ENCODE measurements at places on chromosomes 1 and 21. TPM values are rescaled to one million over a fixed set of nuclear protein-coding genes. Genes with fewer than 3 reads are reported as not detected.

The ST6GALNAC3 gene
- total RNA-seq = 3.4 TPM

The PFKL gene
- total RNA-seq = 42.5 TPM

GRCh38 chr1:25006770-25007169, 76.7 kb upstream of the RUNX3 start:
- H3K4me1 ChIP-seq = no peaks in the 10 kb centered on the region
- no peak for DNase-seq
- H3K4me3 ChIP-seq = no peak overlapping the region
- H3K27ac ChIP-seq = no peak overlapping the region
- peaks cover 6% of the 10 kb centered on the region for H3K27me3 ChIP-seq
- H3K36me3 ChIP-seq = no peaks in the 10 kb centered on the region

The DDAH1 gene
- 16.1 TPM for total RNA-seq

- no peak for DNase-seq
- H3K4me3 ChIP-seq = no peak overlapping the region
- H3K4me1 ChIP-seq = no peaks in the 10 kb centered on the region
Observed at GRCh38 chr21:19326531-19327319, 923.1 kb upstream of the TMPRSS15 start.

DNA sequence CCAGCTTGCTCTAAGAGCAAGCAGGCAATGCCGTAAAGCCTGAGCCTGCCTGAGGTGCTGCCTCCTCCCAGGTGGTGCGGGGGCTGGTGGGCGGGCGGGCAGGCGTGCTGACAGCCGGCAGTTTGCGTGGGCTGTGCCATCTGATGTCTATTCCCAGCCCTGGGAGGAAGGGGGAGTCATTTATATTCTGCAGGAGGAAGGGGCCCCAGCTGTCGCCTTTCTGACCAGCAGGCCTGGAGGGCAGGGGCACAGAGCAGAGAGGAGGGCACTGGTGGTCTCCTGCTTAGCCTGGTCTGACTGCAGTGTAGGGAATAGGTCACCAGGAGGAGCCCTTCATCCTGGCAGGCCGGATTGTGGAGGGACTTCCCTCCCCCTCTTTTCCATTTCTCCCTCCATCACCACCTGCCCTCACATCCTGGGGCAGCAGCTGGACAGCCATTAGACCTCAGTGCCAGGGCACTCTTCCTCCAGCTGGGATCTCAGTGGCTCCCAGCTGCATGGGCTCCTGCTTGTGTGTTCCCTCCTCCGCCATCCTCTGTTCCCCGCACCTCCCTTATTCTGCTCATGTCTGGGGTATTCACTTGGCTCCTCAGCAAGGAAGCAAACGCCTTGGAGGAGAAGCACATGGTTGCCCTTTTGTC, 4.4 kb downstream of the CYB561D1 start:
- H3K36me3 ChIP-seq = no peaks in the 10 kb centered on the region
- H3K27me3 ChIP-seq = no peaks in the 10 kb centered on the region
- H3K27ac ChIP-seq = no peak overlapping the region

DNA sequence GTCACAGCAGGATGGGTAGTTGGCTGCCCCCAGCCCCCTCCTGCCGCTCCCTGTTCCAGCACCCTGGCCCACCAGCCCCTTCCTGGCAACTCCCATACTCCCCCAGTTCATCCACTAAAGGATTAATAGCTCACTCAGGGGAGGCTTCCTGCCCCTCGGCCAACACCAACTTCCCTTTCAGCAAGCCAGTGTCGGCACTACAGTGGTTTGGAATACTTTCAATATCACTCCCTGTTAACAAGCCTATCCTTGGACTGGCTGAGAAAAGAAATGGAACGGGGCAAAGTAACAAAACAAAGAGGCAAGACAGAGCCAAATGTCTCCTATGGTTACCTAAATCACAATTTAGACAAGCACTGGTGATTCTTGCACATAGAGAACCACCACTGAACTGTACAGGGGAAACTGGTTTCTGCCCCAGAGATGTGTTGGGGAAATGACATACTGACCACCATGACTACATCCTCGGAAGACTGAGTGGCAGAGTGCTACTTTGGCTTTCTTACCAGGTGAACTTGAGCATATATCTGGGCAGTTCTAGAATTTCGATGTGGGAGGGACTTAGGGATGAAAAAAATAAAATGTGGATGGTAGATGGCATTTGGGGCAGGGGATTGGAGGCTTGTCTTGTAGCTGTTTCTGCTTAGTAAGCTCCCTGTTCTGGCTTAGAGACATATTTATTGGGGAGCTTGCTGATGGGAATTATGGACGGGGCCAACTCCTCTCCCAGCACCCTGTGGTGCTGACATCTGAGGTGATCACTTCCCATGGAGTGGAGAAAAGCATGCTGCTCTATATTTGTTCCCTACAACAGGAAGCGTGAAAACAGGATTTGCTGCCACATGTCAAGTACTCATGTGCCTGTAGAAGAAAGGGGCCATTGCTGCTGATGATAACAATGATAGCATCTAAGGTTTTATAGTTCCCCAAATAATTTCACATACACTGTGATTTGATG, 7.1 kb upstream of the CAPN2 start:
- no peaks in the 10 kb centered on the region for H3K36me3 ChIP-seq
- peak overlapping the region; percentile 36 for H3K27ac ChIP-seq
- H3K4me1 ChIP-seq = peaks cover 65% of the 10 kb centered on the region
- no peaks in the 10 kb centered on the region for H3K27me3 ChIP-seq
- DNase-seq = no peak

GRCh38 chr1:24325587-24326449, 6.7 kb downstream of the GRHL3 start:
- no peak for DNase-seq
- H3K27me3 ChIP-seq = peaks cover 24% of the 10 kb centered on the region
- H3K36me3 ChIP-seq = no peaks in the 10 kb centered on the region
- H3K4me3 ChIP-seq = no peak overlapping the region
- H3K4me1 ChIP-seq = no peaks in the 10 kb centered on the region

The PHF13 gene
- total RNA-seq = 8.4 TPM

The TAL1 gene
- 3.4 TPM for total RNA-seq

- no peaks in the 10 kb centered on the region for H3K36me3 ChIP-seq
- H3K4me3 ChIP-seq = no peak overlapping the region
- DNase-seq = no peak
- H3K4me1 ChIP-seq = no peaks in the 10 kb centered on the region
Observed at GRCh38 chr1:55833529-55834091, 618.4 kb upstream of the USP24 start.

The VPS13D gene
- total RNA-seq = 95.8 TPM

- no peak for DNase-seq
- H3K4me1 ChIP-seq = no peaks in the 10 kb centered on the region
- no peaks in the 10 kb centered on the region for H3K36me3 ChIP-seq
- no peak overlapping the region for H3K4me3 ChIP-seq
- no peaks in the 10 kb centered on the region for H3K27me3 ChIP-seq
Observed at GRCh38 chr21:31334648-31335121, 9.4 kb downstream of the TIAM1 start.

- no peaks in the 10 kb centered on the region for H3K27me3 ChIP-seq
- H3K4me1 ChIP-seq = no peaks in the 10 kb centered on the region
- DNase-seq = no peak
- H3K27ac ChIP-seq = no peak overlapping the region
Observed at GRCh38 chr1:66641891-66642473, 108.0 kb downstream of the SGIP1 start.

DNA sequence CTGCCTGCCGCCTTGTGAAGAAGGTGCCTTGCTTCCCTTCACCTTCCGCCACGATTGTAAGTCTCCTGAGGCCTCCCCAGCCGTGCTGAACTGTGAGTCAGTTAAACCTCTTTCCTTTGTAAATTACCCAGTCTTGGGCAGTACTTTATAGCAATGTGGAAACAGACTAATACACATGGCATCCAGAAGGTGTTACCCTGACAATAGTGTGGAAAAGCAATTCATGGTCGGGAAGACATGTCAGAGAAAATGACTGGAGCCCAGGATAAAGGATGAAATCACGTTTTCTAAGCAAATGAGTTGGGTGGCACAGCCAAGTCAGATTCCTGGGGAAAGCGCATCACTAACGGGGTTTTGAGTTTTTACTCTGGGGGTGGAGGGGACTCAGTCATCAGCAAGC, 76.4 kb downstream of the HLCS start:
- H3K27me3 ChIP-seq = no peaks in the 10 kb centered on the region
- H3K4me1 ChIP-seq = peaks cover 22% of the 10 kb centered on the region
- H3K36me3 ChIP-seq = no peaks in the 10 kb centered on the region
- peak overlapping the region; percentile 76 for H3K27ac ChIP-seq
- no peak for DNase-seq
- no peak overlapping the region for H3K4me3 ChIP-seq

The FAM89A gene
- total RNA-seq = 7.0 TPM

DNA sequence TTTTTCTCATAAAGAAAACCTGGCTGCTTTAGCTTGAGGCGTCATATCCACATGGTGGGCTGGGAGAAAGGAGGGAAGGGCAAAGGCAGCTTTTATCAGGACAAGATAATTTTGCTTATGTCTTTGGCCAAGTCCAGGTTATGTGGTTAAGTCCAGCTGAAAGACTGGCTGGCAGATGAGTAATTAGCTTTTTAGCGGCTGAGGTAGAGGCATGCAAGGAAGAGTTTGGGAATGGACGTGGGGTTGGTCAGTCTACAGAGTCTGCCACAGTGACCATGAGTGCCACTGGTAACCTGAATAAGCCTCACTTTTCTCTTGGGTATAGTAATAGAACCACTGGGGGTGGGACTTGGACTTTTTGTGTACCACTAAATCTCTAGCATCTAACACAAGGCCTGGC, 39.8 kb downstream of the NEK7 start:
- H3K27ac ChIP-seq = no peak overlapping the region
- no peak for DNase-seq
- H3K4me1 ChIP-seq = peaks cover 34% of the 10 kb centered on the region
- H3K27me3 ChIP-seq = no peaks in the 10 kb centered on the region

- no peak overlapping the region for H3K4me3 ChIP-seq
- H3K27ac ChIP-seq = no peak overlapping the region
- no peaks in the 10 kb centered on the region for H3K27me3 ChIP-seq
- H3K4me1 ChIP-seq = peaks cover 13% of the 10 kb centered on the region
- no peak for DNase-seq
- peaks cover 8% of the 10 kb centered on the region for H3K36me3 ChIP-seq
Observed at GRCh38 chr1:201364808-201365105, 12.7 kb downstream of the TNNT2 start.

The CRP gene
- total RNA-seq = not detected

The GPR37L1 gene
- total RNA-seq = not detected

DNA sequence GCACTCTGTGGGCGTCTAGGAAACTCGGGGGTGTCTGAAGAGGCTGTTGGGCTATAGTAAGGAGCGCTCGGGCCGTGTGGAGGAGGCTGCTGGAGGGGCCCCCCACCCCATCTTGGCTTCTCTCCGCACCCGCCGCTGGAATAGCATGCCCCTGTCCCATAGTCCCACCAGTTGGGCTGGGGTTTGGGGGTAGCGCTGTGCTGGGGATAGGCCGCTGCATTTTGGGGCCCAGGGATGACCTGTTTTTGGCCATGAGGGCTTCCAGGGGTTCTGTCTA, 511 bp downstream of the EFNA3 start:
- peaks cover 37% of the 10 kb centered on the region for H3K4me1 ChIP-seq
- peaks cover 58% of the 10 kb centered on the region for H3K27me3 ChIP-seq
- peak overlapping the region; percentile 49 for H3K4me3 ChIP-seq
- no peak overlapping the region for H3K27ac ChIP-seq
- DNase-seq = no peak
- H3K36me3 ChIP-seq = no peaks in the 10 kb centered on the region

The MX2 gene
- total RNA-seq = 5.6 TPM

- H3K4me1 ChIP-seq = no peaks in the 10 kb centered on the region
- H3K27me3 ChIP-seq = no peaks in the 10 kb centered on the region
- no peak overlapping the region for H3K4me3 ChIP-seq
- no peak for DNase-seq
Observed at GRCh38 chr1:182990413-182991144, 32.6 kb upstream of the LAMC1 start.

DNA sequence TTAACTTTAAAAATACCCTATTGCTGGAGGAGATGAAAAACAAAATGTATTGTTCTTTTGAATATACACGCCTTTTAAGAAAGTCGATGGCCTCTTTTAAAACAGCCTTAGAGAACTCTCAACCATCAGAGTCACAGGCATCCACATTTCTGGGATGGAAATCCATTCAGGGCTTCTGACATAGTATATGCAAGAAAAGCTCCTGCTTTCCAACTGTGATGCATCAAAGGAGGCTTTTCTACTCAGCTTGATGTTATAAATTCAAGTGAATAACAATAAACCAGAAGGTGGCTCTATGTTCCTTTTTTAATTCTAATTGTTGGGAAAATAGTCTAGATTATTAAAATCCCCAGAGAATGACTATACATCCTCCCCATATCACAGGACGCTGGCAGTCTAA, 398.8 kb upstream of the CXADR start:
- no peak for DNase-seq
- H3K27ac ChIP-seq = no peak overlapping the region
- H3K36me3 ChIP-seq = no peaks in the 10 kb centered on the region
- no peaks in the 10 kb centered on the region for H3K27me3 ChIP-seq

The ARHGEF2 gene
- 69.4 TPM for total RNA-seq

The LIPI gene
- total RNA-seq = not detected

GRCh38 chr1:43266881-43267280, 2.9 kb upstream of the TMEM125 start:
- no peaks in the 10 kb centered on the region for H3K36me3 ChIP-seq
- no peak overlapping the region for H3K4me3 ChIP-seq
- H3K4me1 ChIP-seq = no peaks in the 10 kb centered on the region
- no peaks in the 10 kb centered on the region for H3K27me3 ChIP-seq
- H3K27ac ChIP-seq = no peak overlapping the region

DNA sequence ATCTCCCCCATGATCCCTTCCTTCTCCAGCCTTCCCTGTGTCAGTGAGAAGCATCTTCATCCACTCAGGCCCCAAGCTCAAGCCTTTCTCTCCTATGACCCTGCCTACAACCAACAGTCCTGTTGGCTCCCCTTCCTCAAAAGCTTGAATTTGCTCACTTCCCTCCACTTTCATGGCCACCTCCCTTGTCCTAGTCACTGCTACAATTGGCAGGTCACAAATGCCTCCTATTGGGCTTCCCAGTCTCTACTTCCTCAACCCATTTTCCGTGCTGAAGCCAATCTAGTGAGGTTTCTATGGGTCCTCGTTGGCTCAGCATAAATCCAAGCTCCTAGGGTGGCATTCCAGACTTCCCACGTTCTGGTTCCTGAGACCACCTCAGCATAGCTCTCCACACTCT, 40.2 kb upstream of the SLC6A9 start:
- no peak overlapping the region for H3K4me3 ChIP-seq
- DNase-seq = no peak
- no peaks in the 10 kb centered on the region for H3K36me3 ChIP-seq
- H3K4me1 ChIP-seq = peaks cover 26% of the 10 kb centered on the region
- H3K27ac ChIP-seq = no peak overlapping the region

The RBM11 gene
- not detected for total RNA-seq

- H3K4me3 ChIP-seq = no peak overlapping the region
- no peaks in the 10 kb centered on the region for H3K36me3 ChIP-seq
- no peak overlapping the region for H3K27ac ChIP-seq
- no peak for DNase-seq
Observed at GRCh38 chr1:111424281-111424680, 3.3 kb downstream of the OVGP1 start.

DNA sequence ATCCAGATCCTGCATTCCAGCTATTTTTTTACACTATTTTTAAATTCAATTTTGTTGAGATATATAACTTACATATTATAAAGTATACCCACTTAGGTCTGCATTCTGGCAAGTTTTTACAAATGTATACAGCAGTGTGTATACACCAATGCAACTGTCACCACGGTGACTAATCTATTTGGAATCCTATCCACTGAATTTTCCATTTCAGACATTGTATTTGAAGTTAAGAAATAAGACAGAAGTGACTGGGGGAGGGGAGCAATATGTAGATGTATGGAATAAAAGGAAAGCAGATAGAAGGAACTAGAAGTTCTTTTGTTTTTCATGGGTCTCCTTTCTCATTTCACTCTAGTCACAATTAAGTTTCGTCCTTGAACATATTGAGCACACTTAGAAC, 431.5 kb upstream of the CHRM3 start:
- no peak overlapping the region for H3K27ac ChIP-seq
- no peaks in the 10 kb centered on the region for H3K27me3 ChIP-seq
- no peak overlapping the region for H3K4me3 ChIP-seq
- H3K4me1 ChIP-seq = no peaks in the 10 kb centered on the region

Data from heart left ventricle (tissue), 16 donors.